ENCODE measurements at places on chromosomes 2 and 18.

- DNase-seq, result no peak
These were observed 155.1 kb downstream of the SMAD7 start for GRCh38 chr18:48795696-48796095.

DNA sequence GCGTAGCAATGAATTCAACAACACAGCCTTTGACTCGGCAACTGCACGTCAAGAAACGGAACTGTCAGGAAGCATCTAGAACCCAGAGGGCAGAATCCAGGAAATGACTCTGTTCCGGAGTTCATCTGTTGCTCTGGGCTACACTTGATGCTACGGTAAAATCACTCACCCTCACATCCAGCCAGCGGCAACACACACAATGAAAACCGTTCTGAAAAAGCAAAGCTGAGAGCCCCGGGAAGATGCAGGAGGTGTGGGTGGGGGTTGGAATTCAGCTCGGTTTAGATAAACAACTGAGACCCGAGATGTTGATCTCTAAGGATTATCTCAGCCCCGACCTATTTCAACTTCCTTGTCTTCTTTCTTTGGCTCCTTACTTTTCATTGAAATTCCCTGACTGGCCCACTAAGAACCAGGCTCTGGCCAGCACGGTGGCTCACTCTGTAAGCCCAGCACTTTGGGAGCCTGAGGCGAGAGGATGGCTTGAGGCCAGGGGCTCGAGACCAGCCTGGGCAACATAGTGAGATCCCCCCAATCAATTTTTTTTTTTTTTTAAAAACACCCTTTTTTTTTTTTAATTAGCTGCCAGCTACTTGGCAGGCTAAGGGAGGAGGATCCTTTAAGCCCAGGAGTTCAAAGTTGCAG is 13.3 kb upstream of the RAB17 start:
- DNase-seq, result peak; percentile 64

GRCh38 chr2:229586746-229587705 is 127.3 kb downstream of the DNER start:
- DNase-seq, result peak; percentile 64

- no peak for DNase-seq
These were observed 18.4 kb upstream of the DSC2 start for GRCh38 chr18:31120594-31120993.

DNA sequence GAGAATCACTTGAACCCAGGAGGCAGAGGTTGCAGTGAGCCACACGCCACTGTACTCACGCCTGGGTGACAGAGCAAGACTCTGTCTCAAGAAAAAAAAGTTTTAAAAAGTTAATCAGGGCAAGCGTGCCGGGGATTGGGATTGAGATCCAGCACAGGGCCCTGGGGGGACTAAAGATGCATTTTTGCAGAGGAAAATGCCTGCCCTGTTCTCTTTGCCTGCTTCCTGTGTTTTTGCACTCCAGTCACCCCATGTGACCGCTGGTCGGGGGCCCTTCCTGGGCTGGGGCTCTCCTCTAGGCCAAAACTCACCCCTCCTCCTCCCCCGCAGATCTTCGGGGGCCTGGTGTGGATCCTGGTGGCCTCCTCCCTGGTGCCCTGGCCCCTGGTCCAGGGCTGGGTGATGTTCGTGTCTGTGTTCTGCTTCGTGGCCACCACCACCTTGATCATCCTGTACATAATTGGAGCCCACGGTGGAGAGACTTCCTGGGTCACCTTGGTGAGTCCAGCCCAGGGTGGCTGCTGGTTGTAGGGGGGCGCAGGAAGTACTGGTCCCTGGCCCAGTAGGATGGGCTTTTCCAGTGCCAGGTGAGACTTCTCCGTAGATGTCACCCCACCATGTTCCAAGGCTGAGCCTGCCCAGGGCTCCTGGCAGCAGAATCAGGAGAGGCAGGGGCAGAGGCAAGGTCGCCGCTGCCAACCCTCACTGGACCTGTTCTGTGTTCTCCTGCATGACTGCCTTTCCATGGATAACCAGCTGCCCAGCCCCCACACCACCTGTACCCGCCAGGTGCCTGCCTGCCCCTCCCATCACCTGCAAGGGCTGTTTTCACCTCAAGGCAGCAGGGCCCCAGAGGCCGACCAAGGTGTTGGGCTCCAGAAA is 22.4 kb downstream of the MAL start:
- DNase-seq, result no peak

GRCh38 chr2:206480161-206480560 is 36.8 kb downstream of the ADAM23 start:
- DNase-seq, result no peak

DNA sequence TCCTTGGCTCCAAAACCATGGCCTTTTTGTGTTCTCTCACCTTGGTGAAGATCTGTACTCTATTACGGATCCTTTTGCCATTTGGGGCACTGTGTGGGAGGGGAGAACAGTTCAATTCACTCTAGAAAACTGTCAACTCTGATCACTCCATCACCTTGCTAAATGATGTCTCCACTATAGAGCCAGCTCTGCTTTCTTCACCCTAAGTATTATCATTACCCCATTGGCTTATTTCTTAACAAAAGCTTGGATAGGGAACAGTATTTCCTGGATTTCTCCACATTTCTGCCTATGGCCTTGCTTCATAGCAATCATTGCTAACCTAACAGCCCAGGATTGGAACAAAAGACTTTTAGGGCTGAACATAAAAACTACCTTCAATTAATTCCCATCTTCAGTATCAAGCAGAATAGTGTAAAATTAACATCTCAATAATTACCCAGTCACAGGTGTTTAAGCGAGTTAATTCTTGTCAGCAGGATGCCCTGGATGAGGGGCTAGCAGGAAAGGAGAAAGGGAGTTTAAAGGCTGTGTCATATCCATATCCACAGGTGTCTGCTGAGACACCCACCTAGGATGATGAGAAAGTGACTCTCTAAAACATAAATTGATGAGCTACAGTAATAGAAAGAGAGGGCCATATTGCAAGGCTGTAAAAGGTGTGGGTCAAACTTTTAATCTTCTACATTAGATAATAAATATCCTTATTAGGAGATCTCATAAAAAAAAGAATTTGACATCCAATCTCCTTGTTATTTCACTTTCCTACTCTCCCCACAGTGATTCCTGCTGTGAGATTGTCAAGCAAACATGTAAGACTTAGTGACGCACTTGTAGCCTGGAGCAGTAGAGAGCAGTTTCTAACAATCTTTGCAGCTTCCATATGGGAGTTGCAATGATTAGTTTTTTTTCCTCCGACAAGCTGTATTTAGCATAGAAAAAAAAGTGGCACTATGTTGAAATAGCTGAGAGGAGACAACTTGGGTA is 589.5 kb upstream of the NXPH2 start:
- no peak for DNase-seq

DNA sequence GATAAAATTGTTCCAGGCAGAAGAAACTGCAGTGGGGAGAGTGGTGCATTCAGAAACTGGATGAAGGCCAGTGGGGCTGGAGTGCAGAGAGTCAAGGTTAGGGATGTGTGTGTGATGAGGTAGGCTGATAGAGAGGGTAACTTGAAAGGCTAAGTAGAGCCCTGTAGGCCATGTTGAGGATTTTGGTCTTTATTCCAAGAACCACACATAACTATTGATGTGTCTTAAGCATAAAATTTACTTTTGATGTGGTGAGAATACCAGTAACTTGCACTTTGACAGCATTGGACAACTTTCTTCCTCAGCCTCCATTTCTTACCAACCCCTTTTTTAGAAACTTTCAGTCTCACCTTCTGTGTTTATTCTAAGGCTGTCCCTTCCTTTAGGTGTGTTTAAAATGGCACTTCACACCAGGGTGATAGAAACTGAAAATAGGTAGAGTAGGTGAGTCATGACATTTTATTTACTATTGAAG is 22.6 kb downstream of the MTX2 start:
- no peak for DNase-seq

GRCh38 chr2:220191031-220191430 is 563.6 kb downstream of the SLC4A3 start:
- no peak for DNase-seq

DNA sequence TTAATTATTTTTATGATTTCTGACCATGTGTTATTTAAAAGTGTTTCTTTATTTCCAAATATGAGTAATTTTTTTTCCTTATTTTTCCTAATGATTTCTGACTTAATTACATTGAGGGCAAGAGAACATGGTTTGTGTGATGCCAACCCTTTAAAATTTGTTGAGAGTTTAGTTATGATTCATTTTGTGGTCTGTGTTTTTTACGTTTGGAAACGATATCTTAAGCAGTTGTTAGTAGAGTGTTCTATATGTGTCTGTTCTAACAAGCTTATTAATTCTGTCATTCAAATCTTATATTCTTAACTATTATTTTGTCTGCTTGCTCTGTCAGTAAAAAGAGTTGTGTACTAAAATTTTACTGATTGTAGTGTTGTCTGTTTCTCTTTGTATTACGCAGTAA is 15.0 kb downstream of the NAB1 start:
- DNase-seq, result no peak

GRCh38 chr2:8144785-8145184 is 537.1 kb upstream of the ID2 start:
- no peak for DNase-seq

- no peak for DNase-seq
These were observed 117.6 kb upstream of the EML6 start for GRCh38 chr2:54605836-54606235.

DNA sequence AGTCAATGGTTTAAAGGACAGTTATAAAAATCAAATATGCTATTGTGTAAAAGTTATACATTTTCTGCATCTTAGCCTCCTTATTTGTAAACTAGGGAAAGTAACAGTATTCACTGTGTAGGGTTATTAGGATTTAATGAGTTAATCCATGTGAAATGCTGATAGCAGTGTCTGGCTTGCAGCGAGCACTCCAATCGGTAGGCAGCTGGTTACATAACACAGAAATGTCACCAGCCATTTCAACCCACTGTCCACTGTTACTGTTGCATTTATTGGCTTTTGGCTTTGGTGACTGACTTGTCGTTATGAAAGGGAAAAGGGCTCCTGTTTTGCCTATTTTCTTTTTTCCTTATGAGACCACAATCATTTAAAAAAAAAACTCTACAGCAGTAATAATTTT is 38.9 kb downstream of the ID2 start:
- DNase-seq, result no peak

- DNase-seq, result no peak
These were observed 57.7 kb downstream of the BIN1 start for GRCh38 chr2:127048969-127049897.

GRCh38 chr2:239226677-239227581 is 173.9 kb downstream of the HDAC4 start:
- no peak for DNase-seq

DNA sequence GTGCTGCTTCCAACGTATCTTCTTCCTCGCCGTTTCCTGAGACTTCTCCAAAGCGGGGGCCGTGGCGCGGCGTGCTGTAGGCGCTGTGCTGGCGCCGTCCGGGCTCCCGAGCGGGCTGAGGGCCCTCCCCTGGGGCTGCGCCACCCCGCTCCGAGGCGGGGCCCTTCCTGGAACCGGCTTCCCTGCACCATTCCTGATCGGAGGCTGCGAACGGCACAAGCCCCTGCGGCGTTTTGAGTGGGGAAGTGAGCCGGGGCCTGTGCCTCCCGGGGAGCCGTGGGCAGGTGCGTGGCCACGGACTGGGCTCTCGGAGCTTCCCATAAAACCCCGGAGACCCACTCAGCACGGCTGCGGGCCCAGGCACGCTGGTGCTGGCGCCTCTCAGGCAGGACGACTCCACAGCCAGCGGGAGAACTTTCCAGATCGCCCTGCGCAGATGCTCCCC is 74.7 kb downstream of the PSMG2 start:
- no peak for DNase-seq

DNA sequence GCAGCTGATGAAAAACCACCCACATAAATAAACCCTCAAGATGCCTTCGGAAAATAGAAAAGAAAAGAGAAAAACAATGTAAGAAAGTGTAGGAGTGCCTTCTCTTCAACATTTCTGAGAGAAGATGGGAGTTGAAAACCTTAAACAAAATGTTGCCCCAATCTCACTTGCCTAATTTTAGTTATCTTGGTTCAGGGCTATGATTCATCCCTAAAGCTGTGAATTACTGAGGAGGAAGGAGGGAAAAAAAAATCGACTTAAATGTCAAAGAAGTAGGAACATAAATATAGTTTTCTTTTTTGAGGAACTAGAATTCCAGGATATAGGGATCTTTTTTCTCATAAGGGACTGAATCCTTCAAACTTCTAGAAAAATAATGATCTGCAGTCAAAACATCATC is 360.3 kb downstream of the TGIF1 start:
- no peak for DNase-seq

DNA sequence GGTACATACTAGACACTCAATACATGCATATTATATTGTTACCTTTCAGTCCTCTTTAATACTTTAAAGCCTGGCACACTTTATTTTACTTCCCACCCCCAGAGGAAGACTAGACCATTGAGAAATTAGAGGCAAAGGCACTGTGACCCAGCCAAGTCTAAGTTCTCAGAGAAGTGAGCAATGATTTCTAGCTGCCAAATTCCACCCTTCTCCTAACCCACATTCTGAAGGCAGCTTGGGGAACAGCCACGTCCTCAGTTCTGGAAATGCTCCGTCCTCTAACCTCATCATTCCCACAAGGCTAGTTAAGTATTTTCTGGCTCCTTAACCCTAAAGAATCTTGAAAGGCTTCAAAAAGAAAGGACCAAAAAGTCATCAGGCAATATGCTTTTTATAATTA is 86.6 kb downstream of the COL5A2 start:
- DNase-seq, result no peak

GRCh38 chr2:10039658-10040410 is 3.5 kb upstream of the KLF11 start:
- no peak for DNase-seq

DNA sequence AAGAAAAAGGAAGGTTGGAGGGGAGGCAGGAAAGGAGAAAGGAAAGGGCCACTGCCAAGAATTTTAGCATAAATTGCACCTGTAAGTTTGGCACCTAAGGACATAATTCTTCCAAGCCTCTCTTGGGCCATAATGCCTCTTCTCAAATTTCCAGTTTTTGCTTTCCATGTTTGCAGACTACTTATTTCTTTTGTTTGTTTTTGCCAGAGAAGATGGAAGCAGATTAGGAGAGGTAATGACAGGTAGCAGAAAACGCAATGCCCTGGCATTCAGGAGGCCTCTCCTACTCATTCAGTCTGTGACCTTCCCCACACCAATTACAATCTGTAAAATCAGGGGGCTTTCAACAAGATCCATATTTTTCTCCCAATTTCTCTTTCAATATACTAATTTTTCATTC is 56.8 kb downstream of the MRPL33 start:
- DNase-seq, result no peak

DNA sequence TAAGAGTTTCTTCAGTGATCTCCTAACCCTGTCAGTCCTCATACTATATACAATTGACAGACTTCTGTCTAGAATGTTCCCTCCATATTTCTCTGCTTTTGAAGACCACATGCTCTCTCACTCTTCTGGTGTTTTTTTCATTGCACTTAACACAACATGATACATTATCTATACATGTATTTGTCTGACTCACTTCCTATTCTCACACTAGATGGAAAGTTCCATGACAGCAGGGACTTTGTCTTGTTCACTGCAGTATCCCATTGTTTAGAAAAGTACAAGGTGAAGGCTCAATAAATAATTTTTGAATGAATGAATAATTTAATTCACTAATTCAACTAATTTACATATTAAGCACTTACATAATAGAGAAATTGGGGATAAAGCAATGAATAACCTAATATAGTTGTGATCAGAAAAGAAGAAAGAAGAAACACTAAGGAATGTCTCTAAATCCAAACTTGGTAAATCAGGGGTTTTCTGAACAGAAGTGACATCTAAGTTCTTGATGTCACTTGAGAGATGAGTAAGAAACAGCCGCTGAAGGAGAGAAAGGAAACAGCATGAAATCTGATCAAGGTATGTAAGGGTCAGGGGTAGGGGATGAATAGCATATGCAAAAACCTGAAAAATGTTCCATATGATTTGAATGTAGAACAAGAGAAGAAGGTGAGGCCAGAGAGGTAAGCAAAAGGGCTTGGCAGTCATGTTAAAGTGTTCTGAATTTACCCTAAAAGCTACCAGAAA is 42.4 kb downstream of the MBD2 start:
- DNase-seq, result no peak

GRCh38 chr18:11258039-11258610 is 108.8 kb upstream of the PIEZO2 start:
- DNase-seq, result no peak

Measured in inflammatory macrophage (primary cell).